Keratinocyte (primary cell): ENCODE measurements at places on chromosomes 1 and 21. TPM values are rescaled to one million over a fixed set of nuclear protein-coding genes. Genes with fewer than 3 reads are reported as not detected.

- DNase-seq = no peak
Measured at GRCh38 chr1:71223641-71224340, 143.0 kb upstream of the ZRANB2 start.

Gene RNU1-4
- 66.0 to 67.0 TPM in 2 of 3 replicates, not detected in the other for polyA plus RNA-seq

- no peak for DNase-seq
Measured at GRCh38 chr1:198295971-198296370, 139.2 kb downstream of the NEK7 start.

DNA sequence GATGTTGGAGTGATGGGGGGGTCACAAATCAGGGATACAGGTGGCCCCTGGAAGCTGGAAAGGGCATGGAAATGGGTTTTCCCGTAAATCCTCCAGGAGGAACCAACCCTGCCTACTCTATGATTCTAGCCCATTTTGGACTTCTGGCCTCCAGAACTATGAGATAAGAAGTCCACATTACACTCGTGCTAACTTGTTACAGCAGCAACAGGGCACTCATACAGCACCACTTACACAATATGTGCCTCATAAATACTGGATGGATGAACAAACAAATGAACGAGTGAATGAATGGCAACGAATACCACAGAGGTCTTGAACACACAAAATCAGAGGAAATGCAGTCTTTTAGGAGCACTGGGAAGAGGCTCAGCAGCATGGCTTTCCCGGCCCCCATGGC is 531.3 kb downstream of the NPHP4 start:
- DNase-seq = no peak

DNA sequence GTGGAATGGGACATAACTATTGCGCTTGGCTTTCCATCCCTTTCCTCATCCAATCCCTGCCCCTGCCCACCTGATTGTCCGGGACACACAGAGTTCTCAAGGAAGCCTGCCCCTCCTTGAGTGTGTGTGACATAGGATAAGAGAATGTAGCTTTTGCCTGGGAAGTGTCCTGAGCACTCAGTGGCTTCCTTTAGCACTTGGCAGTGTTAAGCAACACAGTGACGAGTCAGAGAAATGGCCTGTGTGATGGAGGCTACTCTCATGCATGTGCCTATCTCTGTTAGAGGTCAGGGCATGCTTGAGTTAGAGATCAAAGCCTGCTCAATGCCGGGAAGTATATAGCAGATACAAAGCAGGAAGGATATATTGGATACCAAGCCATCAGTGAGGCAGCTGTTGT is 289.5 kb downstream of the SIPA1L2 start:
- no peak for DNase-seq

Gene LMOD1
- polyA plus RNA-seq = 0.01 TPM in 1 of 3 replicates, not detected in the others

GRCh38 chr21:35150562-35151226 is 101.6 kb upstream of the RUNX1 start:
- DNase-seq = no peak

Gene IL10
- not detected in 3 replicates for polyA plus RNA-seq

Gene ANGPTL1
- not detected in 3 replicates for polyA plus RNA-seq
